ENCODE measurements at places on chromosomes 12 and 14.

DNA sequence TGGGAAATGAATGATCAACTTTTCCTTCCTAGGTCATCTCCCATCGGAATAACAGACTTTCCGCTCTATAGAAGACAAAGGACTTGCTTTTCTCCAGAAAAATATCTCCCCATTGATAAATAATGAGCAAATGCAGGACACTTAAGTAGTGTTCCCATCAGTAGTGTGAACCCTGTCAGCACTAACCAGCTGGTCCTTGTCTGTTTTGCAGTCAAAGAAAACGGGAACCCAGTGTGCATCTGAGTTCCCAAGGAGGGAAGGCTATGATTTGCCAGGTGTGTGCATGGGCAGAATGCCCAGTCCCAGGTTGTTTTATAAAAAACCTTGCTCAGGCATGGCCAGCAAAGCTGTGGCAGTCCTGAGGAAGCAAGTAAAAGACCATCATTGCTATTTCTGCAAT, 256.5 kb upstream of the HMGA2 start:
- no peak for DNase-seq

- DNase-seq = no peak
Observed at GRCh38 chr14:37340353-37340752, 142.6 kb downstream of the MIPOL1 start.

DNA sequence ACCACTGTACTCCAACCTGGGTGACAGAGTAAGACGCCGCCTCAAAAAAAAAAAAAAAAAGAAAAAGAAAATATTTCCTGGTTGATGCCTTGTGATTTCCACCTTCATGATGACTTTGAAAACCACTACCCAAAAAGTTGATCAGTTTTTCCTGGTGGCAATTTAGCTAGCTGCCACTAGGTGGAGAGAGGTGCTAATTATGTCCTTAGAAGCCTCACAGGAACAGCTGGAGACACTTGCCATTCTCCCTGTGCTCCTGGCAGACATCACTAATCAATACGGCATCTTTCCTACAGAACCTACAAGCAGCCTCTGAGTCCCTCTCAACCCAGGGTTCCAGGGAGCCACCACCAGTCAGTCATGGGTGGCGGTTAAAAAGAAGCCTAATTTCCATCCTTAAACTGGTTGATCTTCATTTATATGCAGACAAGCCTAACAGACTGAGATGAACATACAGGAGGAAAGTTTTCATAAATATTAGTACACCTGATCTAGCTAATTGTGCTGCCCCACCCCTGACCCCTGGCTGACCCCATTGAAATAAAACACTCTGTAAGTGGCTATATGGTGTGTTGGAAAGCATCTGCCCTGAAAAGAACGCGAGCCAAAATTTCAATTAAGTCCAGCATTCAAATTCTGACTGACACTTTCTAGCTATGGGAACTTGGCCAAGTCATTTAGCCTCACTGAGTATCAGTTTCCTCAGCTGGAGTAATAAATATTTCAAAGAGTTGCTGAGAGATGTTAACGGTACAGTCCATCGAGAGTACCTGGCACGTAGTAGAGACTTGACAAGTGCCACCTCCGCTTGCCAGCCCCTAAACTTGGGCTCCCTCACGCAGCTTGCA, 6.2 kb upstream of the OAS1 start:
- DNase-seq = peak; percentile 4

DNA sequence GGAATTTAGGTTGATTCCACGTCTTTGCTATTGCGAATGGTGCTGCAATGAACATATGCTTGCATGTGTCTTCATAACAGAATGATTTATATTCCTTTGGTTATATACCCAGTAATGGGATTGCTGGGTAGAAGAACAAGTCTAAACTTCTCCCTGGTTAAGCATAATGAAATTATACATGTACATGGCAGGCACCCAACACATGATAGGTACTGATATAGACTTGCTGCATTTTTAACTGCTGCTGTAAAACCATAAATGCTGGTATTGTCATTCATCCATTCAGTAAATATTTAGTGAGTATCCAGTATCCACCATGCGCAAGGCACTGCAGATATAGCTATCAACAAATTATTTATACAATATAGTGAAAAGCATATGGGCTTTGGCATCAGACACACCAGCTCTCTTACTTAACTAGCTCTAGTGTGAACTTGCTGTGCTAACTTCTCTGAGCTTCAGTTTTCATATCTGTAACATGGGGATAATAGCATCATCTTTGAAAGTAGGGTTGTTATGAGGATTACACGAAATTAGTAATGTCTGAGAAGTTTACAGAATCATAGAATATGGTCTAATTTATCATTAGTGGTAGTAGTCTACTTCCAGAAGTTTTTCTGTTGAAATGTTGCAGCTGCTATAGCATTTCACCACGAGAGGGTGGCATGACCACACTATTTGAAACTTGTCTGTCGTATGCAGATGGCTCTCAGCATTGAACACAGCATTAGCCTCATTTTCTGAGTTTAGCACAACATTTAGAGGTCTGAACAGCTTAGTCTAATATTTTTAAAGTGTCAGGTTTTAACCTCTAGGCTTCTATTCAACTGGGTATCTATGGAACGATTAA, 32.0 kb upstream of the SEL1L start:
- DNase-seq = peak; percentile 37

Measured in neuronal stem cell (in vitro differentiated cells).